ENCODE measurements at places on chromosomes 5 and 9. TPM values are rescaled to one million over a fixed set of nuclear protein-coding genes. Genes with fewer than 3 reads are reported as not detected.

TYRP1 gene
- not detected for total RNA-seq

TMEM161B gene
- 18.9 TPM for total RNA-seq

PPP2R2B gene
- 4.7 TPM for total RNA-seq

HOMER1 gene
- total RNA-seq, result 3.2 TPM

SLC34A1 gene
- total RNA-seq, result not detected

HSPA5 gene
- 372 TPM for total RNA-seq

MAT2B gene
- 25.1 TPM for total RNA-seq

SLC4A9 gene
- total RNA-seq, result not detected
